Stimulated activated CD8-positive, alpha-beta memory T cell treated with anti-CD3 and anti-CD28 coated beads, Interleukin-4, amount 100 ng/mL, for 1 hour (primary cell): ENCODE measurements at places on chromosomes 7 and 10.

DNA sequence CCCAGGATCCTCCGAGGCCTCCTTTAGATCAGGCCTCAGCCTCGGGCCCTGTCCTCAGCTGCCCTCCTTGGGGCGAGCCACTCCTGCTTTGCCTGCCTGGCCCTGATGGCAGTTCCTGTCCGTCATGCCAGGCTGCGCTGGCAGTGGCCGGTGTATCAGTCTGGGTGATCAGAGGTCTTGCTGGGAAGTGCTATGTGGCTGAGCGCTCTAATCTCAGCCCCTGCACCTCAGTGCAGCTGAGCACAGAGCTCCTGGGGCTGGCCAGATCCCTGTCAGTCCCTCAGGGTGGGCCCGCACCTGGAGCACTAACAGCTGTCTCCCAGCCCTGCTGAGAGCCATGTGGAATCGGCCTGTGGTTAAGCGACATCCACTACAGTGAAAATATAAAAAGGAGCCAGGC lies 14.8 kb upstream of the CFAP46 start:
- DNase-seq, result no peak

- DNase-seq, result no peak
Measured at GRCh38 chr10:92200564-92200963, 90.3 kb downstream of the CPEB3 start.

GRCh38 chr7:47743965-47744591 lies 162.2 kb upstream of the TNS3 start:
- DNase-seq, result no peak

DNA sequence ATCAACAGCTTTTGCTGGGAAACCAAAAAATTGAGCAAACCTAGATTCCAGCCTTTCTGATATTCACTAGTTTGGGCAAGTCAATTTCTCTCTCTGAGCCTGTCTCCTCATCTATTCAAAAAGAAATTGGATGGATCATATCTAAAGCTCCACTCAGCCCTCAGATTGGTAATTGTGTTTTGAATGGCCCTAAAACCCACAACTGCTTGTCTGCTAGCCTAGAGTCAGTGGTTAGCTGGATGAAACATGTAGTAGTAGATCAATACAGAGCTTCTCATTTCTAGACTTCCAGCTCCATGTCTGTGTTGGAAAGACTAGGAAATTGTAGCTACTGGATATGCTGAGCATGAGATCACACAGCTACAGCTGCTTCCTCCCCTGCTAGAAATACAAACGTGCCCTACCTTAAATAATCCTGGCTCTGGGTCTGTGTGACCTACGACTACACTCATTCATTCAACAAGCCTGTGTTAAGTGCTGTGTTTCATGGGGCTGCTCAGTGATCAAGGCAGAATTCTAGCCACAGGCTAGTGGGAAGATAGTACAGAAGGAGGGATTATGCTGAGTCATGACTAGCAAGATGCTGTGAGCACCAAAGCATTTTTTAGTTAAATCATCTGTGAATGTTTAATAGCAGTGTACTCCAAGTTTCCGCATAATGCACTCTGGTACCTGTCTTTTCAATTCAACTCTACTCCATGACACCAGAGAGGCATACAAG lies 15.7 kb downstream of the DNTT start:
- no peak for DNase-seq

- DNase-seq, result no peak
Measured at GRCh38 chr7:91636129-91636724, 244.3 kb downstream of the MTERF1 start.

DNA sequence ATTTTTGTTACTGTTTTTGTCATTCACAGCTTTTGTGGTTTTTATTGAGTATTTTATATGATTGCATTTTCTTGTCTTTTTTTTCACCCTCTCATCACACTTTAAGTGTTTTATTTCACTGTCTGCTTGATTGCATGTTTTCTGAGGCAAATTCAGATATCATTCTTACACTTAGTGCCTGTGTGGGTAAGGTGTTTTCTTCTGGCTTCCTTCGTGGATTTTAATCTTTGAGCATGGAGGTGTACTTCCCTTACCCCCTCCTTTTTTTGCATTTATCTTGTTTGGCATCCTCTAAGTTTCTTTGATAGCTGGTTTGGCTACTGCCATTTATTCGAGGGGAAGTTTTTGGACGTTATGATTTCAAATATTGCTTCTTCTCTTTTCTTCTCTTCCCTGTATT lies 127.9 kb downstream of the MLLT10 start:
- DNase-seq, result no peak

DNA sequence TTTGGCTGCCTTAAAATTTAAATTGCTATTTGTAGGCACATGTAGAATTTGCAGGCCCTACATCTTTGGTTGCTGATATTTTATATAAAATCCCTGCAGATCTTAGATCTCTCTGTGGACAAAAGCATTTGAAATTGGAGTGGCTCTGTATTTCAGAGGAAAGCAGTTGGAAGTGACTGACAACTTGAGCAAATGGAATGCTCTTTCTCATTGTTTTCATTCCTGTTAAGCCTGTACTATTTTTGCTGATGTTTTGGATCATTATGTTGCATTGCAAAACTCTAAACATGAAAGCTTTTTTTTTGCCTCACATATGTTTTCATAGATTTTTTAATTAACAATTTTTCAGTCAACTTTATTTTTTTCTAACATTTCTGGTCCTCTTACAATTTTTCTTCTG lies 251.2 kb upstream of the MDFIC start:
- no peak for DNase-seq

GRCh38 chr7:69845721-69846495 lies 247.6 kb downstream of the AUTS2 start:
- no peak for DNase-seq

- DNase-seq, result no peak
Measured at GRCh38 chr10:88870089-88870488, 10.0 kb upstream of the STAMBPL1 start.

- DNase-seq, result no peak
Measured at GRCh38 chr7:149714910-149715471, 58.4 kb downstream of the ZNF467 start.

DNA sequence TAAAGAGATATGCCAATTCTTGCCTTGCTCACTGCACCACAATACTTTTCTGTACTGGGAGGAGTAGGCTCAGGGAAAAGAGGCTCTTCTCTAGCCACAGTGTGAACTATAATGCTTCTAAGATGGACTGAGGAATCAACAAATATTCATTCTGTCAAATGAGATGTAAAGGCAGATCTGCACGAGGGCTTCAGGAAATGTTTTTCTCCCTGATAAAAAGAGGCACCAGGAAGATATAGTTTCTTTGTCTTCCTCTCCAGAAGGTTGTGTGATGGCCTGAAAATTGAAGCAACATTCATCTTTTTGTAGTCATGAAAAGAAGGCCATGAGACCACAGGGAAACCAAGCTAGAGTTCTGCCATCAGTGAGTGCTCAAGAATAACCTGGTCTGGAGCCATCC lies 79.1 kb upstream of the NME8 start:
- DNase-seq, result no peak

DNA sequence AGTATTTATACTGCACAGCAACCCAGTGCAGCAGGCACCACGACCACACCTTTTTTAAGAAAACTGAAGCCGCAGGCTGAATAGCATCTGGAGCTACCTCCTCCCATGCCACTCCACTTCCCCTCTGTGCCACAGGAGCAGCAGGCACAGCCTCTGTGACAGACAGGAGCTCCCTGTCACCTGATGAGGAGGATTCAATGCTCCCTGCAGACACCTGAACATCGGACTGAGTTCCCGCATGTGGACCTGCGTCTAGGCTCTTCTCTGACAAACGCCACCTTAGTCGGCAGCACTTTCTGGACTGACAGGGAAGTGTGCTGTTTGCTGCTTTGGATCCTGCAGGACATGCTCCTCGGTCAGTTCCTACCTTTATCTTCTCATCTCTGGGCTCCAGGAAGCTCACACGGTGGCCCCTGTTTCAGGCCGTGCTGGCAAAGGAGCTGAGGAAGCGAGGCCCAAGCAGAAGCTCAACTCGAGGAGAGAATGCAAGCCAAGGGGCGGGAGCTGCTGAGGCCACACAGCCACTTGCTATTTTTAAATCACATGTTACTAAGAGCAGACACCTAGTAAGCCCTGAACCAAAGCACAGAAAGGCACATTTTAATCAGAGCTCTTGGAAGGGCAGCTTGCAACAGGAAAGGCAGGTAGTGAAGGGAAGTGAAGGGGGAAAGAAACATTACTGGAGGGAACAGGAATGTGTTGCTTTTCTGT lies 56.6 kb downstream of the VOPP1 start:
- DNase-seq, result no peak

DNA sequence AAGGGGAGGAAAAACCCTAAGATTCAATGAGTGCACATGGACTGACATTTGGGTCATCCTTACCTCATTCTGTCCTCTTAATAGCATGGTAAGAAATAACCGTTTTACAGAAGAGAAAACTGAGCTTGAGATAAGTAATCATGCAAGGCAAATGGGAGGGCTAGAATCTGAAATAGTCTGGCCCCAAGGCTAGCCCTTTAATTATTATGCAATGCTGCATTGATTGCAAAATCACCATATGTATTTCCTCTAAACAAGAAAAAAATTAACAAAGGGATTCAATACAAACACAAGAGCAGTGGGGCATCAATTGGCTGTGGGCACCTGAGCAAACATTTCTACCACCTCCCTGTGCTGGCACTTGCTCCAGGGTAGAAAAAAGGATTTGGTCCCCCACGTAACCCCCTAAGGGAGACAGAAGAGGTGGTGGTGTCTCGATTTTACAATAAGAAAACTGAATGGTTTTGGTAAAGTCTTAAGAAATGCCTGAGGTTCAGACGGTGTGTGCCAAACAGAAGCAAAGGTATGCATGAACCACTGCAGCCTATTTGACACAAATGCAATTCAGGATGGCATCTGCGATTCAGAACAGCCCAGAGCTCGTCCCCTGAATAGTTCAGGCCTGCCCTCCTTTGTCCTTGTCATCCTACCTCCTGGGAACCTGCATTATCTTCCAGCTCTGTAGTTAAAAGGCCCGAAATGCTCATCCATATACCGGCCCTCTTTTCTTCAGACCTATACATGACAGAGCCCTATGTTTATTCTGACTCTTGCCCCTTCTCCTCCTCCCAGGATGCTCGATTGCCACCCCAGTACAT lies 23.6 kb downstream of the PIP4K2A start:
- no peak for DNase-seq

GRCh38 chr10:94103801-94104221 lies 110.1 kb downstream of the PLCE1 start:
- DNase-seq, result no peak

DNA sequence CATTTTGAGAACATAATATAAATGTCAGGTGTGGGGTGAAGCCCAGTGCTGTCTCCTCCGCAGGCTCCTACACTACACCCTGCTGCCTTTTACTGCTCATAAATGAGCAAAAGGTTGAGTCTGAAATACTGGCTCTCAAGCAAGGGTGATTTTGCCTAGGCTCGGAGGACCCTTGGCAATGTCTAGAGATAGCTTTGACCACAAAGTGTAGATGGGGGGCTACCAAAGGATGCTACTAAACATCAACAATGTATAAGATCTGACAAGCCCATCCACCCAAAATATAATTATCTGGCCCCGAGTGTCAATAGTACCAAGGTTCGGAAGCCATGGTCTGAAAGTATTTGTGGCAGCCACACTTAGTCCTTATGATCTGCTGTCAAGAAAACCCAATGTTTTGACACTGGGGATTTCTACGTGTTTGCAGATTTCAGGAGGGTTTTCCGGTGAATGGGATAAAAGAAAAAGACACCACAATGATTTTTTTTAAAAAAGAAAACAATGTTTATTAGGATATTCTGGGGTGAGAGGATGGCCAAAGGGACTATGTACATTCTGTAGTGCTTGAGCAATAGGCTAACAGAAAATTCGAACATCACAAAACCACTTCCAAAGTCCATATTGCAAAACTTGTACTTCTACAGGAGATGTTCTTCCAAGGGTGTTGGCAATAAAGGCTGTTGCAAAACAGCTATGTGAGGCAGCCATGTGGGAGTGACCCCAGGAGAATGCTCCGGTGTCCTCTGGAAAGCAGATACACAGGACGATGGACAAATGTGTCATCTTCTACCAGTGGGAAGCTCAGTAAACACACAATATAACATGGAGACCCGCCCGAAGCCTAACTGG lies 216.3 kb downstream of the GFRA1 start:
- no peak for DNase-seq

DNA sequence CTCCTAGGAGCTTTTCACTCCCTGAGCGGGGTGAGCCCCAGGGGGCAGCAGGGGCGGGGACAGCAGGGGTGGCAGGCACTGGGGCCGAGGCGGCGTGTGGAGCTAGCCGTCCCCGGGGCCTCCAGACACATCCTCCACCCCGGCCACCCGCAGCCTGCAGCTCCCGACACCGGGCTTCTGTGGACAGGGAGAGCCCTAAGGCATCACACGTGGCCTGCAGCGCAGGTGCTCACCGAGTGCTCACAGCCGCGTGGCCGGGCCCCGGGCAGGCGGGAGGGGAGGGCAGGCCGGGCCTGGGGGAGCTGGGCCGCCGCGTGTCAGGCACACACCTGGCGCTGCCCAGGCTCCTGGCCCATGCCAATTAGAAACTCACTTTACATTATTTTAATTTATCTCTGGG lies 51.4 kb downstream of the MICALL2 start:
- no peak for DNase-seq

GRCh38 chr7:18352339-18353255 lies 143.0 kb upstream of the HDAC9 start:
- no peak for DNase-seq

- no peak for DNase-seq
Measured at GRCh38 chr7:29565224-29565630, 1.6 kb downstream of the PRR15 start.

GRCh38 chr10:43217563-43218205 lies 49.2 kb downstream of the RASGEF1A start:
- DNase-seq, result no peak

GRCh38 chr10:74373059-74373458 lies 222.0 kb downstream of the ADK start:
- DNase-seq, result no peak
